Stimulated activated CD8-positive, alpha-beta memory T cell treated with anti-CD3 and anti-CD28 coated beads, Interleukin-12 subunit alpha, Interleukin-12 subunit beta, amount 100 ng/mL, for 1 hour (primary cell): ENCODE measurements at places on chromosomes 6 and 20.

- no peak for DNase-seq
Measured at GRCh38 chr6:157789861-157790260, 33.2 kb upstream of the SNX9 start.

DNA sequence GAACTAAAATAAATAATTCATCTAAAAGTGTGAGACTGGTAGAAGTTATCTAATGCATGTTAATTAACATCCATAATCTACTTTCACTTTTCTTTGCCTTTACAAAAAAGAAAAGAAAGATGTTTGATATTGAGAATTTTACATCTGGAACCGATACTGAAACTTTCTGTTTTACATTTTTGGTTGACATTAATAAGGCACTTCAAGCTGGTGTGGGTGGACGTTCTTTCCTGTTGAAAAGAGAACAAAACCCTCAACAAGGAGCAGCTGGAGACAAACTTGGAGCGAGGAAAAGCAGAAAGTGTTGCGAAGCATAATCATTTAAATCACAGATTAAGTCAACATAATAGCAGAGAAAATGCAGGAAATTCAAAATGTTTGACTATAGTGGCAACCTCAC, 575.2 kb upstream of the ADGRB3 start:
- no peak for DNase-seq

DNA sequence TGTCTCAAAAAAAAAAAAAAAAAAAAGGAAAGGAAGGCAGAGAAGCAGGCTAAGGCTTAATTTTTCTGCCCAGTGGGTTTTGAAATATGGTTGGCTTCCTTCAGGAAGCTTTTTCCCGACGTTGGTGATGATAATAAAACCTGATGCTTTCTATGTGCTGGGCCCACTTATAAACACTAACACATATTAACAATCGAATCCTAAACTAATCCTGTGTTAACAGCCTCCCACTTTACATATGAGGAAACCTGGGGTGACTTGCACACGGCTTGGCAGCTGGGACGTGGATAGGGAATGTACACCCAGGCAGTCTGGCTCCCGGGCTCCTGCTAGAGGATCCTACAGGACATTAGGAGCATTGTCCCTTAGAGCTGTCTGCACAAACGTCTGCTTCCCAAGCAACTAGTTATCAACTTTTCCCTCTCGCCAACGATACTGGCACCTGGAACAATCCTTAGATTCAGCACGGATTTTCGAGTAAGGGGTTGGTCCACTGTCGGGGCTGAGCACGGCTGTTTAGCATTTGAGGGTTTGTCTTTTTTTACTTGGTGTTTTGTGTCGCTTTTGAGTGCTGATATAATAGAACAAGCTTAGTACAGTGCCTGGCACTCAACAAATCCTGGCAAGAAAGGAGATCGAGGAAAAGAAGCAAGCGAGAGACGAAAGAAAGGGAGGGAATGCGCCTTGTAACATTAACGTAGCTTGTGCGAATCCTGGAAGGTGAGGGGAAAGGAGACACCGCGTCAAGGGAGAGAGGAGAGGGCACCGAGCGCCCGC, 622 bp upstream of the KIZ start:
- no peak for DNase-seq

DNA sequence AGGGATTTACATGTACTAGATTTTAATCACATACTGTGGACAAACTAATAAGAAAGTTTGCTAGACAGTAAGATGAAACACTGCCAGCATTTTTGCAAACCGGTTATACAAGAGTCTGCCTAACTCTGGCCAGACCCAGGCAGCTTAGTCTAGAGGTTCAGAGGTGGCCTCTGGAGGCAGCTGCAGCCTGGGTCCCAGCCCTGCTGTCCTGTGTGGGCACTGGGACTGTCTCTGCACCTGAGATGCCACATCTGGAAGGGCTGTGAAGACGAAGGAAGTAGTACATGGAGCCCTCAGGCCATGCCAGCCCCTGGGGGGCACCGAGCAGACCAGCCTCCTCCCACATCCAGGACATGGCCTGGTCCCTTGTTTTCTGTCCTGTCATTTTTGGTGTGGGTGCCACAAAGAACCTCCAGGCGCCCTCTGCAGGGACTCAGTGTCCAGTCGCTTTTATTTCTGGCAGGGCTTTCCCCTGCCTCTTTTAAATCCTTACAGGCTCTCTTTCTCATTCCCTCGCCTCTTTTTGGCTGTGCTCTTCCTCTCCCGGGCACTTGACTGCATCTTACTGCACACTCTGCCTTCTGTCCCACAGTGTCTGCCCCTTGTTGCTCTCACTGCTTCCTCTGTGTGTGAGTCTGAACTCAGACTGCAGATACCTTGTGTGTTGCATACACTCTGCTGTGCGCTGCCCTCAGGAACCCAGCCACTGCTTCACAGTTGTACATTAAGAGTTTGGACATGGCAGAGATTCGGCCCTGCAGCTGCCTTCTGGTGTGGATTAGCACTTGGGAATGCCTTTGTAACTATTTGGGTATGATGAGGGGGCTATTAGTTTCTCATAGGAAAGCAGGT, 216.7 kb downstream of the ZDHHC14 start:
- DNase-seq: no peak

- DNase-seq: no peak
Measured at GRCh38 chr6:46921731-46922130, at the start of gene ADGRF5. Gene ADGRF5, minus strand, starts transcription at chr6:46921938. Its CDS starts 15,176 bp downstream, at chr6:46906762.

DNA sequence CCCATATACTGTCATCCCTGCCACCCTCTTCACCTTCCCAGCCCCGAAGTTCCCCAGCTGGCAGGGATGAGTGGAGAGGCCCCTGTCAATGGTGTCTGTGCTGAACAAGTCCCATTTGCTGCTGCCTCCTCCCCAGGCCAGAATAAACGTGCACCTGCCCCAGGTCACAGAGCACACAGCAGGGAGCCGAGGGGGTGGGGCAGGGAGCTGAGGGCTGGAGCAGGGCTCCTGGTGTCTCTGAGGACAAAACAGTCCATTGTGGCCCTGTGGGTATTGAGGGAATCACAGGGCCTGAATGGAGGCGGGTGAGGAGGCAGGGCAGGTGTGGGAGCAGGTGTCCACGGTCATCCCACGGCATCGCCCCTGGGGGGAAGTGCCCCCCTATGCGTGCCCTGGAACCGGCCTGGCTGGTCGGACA, 55.8 kb downstream of the SNAI1 start:
- no peak for DNase-seq

DNA sequence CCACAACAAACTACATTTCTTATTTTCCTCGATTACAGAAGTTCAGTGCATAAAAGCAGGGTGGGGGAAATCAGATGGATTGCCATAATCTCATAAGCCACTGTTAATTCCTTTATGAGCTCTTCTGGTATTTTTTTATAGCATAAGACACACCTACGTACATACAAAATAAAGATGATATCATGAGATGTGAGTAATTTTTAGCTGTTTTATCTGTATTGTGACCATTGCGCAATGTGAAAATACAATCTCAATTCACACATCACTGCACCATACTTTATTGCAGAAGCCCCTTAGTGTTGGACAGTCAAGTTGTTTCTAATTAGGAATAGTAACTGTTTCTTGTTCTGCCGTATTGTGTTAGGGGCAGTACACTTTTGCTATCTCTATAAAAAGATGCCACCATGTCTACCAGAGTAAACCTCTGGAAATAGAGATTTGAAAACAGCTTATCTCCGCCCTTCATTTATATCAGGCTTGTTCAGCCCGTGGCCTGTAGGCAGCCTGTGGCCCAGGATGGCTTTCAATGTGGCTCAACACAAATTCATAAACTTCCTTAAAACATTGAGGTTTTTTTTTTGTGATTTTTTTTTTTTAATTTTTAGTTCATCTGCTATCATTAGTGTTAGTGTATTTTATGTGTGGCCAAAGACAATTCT, 90.4 kb downstream of the FARS2 start:
- no peak for DNase-seq

- DNase-seq: no peak
Measured at GRCh38 chr20:36632487-36633284, 13.3 kb downstream of the SLA2 start.

- DNase-seq: no peak
Measured at GRCh38 chr20:62089393-62089792, 23.7 kb upstream of the TAF4 start.

DNA sequence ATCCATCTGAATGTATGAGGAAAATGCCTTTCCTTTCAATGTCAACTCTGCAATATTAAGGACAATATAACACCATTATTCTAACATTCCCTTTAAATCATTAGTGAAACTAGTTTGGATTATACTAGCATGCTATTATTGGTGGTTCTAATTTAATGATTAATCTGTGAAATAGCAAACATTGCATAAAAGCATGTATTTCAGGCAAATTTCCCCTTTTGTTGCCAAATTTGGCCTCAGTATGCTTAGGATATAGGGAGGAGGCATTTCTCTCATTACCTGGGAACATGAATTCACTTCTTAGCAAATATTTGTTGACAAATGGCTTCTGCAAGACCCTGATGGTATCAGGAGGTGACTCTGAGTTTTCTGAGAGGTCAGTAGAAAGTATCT, 1.6 kb downstream of the TPMT start:
- no peak for DNase-seq

DNA sequence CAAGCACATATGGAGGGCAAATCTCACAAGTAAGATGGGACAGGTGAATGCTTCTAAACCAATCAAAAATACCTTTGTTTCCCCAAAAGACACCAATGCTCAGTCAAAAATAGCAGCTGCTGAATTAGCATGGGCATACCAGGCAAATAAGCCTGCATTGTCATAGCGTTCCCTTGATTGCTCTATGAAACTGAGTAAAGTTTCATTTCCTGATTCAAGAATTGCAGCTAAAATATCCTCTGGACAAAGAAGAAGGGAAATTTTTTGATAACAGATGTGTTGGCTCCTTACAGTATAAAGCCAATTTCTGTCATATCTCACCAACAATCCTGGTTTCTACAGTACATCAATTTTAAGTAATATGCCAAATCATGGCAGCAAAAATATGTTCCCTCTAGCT, 3.3 kb upstream of the TMEM14A start:
- no peak for DNase-seq

DNA sequence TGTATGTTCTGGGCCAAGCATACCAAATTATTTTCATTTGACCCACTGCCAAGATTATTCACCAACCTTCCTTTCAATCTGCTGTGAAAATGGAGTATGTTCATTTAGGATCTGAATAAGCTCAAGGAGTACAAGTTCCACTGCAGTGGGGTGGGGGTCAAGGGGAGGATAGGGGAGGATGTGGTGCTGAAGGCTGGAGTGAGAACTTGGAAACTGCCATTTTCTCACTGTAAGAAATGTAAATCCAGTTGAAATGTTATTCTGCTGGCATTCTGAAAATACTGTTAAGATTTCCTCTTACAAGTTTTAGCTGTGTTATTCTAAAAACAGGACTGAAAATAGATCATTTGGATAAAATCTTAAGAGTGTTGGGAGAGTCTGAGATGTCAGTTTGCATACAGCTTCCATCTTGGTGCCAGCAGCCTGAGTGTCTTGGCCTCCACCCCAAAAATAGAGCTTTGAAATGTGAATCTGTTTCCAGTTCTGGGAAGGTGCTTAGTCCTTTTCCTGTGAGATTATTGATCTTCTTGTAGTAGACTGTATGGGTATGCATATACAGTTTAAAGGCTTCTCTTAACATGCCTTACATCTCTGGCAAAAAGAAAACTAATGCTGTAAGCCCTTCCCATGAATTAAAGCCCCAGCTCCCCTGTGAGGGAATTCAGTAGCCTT, 84.3 kb downstream of the CTNNBL1 start:
- DNase-seq: no peak

DNA sequence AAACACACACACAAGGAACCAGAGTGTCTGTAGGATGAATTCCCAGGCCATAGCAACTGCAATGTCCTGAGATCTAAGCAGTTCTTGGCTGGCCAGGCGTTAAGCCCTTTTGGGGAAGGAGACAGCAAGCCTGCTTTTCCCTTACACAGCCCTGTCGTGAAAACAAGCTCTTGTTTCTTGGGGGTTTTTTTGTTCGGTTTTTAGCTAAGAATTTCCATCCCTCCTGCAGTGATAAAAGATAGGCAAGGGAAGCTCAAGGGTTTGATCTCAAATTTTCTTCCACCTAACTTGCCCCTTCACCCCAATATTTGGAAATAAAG, 1.5 kb downstream of the TNFRSF21 start:
- no peak for DNase-seq

DNA sequence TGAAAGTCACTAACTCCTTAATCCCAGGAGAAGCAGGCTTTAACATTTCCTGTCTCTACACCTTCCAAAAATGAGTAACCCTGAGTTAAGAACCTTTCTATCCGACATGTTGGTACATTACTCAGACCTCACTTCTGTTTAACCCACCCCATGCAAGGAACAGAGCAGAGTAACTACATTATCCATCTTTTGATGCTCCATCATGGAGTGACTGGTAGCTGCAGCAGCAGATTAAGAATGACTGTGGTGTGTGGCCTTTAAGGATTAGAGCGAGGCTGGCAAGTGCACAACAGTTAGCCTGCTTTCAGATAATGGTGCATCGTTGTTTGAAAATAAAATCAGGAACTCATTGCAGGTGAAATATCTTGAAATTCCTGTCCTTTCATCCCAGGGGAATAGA, 2.0 kb downstream of the TRAF3IP2 start:
- DNase-seq: no peak

GRCh38 chr6:90575267-90575666, 11.6 kb downstream of the MAP3K7 start:
- DNase-seq: no peak

- DNase-seq: no peak
Measured at GRCh38 chr20:23445596-23446217, 6.2 kb downstream of the CSTL1 start.

DNA sequence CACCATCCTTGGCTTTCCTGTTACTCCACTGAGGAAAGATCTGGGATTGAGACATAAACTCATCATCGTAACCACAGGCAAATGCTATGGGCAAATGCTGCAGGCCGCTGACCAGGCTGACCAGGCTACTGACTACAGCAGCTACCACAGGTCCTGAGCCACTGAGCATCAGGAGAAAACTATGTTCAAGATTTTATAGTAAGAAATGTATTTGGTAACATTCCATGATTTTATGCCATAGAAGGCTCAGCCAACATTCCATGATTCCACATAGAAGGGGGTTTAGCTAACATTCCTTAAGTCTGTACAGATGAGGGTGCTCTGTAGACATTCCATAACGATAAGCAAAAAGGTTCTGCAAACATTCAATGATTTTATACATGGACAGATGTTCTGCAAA, 16.1 kb upstream of the B4GALT5 start:
- DNase-seq: no peak

DNA sequence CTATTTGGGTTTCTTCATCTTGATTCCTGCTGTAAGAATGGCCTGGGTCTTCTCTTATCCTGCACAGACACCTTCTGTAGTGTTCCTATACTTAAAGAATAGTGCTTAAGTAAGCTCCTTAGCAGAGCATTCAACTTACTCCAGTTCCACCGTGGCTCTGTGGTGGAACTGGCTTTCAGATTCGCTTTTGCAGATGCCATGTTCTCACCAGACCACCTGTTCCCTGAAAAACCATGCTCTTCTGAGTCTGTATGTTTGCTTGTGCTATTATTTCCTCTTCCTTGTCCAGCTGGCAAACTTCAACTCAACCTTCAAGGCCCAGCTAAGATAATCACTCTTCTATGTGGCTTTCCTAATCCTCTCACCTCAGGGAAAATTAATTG, 4.9 kb downstream of the ELMO2 start:
- DNase-seq: no peak

- DNase-seq: no peak
Measured at GRCh38 chr20:59103573-59103972, 60.0 kb upstream of the ZNF831 start.
